Activated CD4-positive, alpha-beta T cell treated with anti-CD3 and anti-CD28 coated beads, Interleukin-2, amount 10 ng/mL, durations not matched to agents 7 days and 5 days (primary cell): ENCODE measurements at places on chromosomes 6 and 20.

- no peak for DNase-seq
- H3K4me3 ChIP-seq, result no peak overlapping the region
- H3K4me1 ChIP-seq, result peaks cover 23% of the 10 kb centered on the region
- H3K36me3 ChIP-seq, result no peaks in the 10 kb centered on the region
- H3K27ac ChIP-seq, result no peak overlapping the region
Observed at GRCh38 chr6:15881150-15881549, 218.3 kb upstream of the DTNBP1 start.

- peaks cover 83% of the 10 kb centered on the region for H3K36me3 ChIP-seq
- DNase-seq, result no peak
- H3K4me1 ChIP-seq, result peaks cover 28% of the 10 kb centered on the region
- H3K27ac ChIP-seq, result peak overlapping the region; percentile 89
Observed at GRCh38 chr6:30683980-30684338, 2.5 kb downstream of the PPP1R18 start.

- no peak overlapping the region for H3K27ac ChIP-seq
- no peaks in the 10 kb centered on the region for H3K4me1 ChIP-seq
- H3K4me3 ChIP-seq, result no peak overlapping the region
Observed at GRCh38 chr6:152846825-152847224, 96.2 kb downstream of the VIP start.

DNA sequence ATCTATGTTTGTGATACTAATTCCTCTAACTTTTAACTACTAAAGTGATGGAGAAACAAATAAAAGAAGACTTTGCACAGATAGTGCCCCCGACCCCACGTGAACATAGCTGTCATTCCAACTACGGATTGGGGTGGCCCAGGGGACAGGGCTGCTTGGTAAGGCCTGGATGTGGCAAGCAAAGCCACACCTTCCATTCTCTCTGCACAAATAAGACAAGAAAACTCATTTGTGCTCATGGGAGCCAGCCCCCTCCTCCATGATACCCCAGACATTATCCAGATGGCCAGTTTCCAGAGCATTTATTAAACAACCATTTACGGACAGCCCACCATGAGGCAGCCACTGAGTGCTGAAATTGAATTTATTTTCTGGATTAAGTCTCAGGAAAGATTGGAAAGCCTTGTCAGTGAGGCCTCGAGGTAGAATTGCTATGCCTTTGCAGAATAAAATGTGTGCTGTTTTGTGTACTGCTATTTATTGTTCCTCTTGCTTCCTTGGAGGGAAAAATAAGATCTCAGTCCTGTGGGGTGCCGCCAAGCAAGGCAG is 151.2 kb downstream of the UNC5CL start:
- H3K27ac ChIP-seq, result no peak overlapping the region
- H3K36me3 ChIP-seq, result no peaks in the 10 kb centered on the region
- peaks cover 8% of the 10 kb centered on the region for H3K27me3 ChIP-seq
- H3K4me3 ChIP-seq, result no peak overlapping the region
- H3K4me1 ChIP-seq, result no peaks in the 10 kb centered on the region

DNA sequence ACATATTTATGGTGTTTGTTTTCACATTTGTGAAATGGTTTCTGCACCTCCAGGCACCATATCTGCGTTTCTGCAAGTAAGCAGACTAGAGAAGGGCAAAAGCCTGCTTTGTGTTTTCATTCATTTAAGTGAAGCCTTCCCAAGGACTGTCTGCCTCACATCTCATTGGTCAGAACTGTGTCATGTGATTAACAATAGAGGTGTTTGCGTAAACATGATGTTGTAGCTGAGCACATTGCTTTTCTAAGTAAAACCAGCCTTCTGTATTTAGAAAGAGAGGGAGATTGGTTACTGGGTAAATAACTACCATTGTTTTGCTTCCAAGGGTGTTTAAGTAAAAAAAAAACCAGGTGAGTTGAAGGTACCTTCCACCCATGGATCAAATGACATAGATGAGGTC is 39.7 kb downstream of the SH3BGRL2 start:
- peaks cover 2% of the 10 kb centered on the region for H3K36me3 ChIP-seq
- peak overlapping the region; percentile 88 for H3K27ac ChIP-seq
- H3K27me3 ChIP-seq, result no peaks in the 10 kb centered on the region
- peaks cover 34% of the 10 kb centered on the region for H3K4me1 ChIP-seq
- H3K4me3 ChIP-seq, result no peak overlapping the region
- no peak for DNase-seq

GRCh38 chr20:9025643-9026042 is 43.2 kb upstream of the PLCB4 start:
- H3K4me1 ChIP-seq, result no peaks in the 10 kb centered on the region
- H3K27ac ChIP-seq, result no peak overlapping the region
- no peaks in the 10 kb centered on the region for H3K27me3 ChIP-seq
- no peak overlapping the region for H3K4me3 ChIP-seq
- H3K36me3 ChIP-seq, result no peaks in the 10 kb centered on the region

DNA sequence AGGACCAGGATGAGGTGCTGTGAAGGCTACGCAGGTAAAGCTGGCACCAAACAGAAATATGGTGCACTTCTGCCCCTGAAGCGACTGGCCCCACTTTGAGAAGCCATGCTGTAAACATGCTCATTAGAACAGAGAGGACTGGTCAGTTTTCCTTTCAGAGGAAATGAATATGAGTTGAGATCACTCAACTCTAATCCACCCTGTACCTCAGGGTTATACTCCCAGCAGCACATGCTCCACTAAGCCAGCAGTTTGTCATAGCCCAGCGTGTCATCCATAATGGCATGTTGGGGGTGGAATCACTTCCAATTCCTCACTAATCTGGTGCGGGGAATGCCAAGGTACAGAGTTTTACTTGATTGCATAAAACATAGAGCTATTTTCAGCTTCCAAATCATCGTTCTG is 98.1 kb downstream of the HIVEP2 start:
- H3K27ac ChIP-seq, result peak overlapping the region; percentile 96
- DNase-seq, result no peak
- H3K27me3 ChIP-seq, result no peaks in the 10 kb centered on the region
- peaks cover 14% of the 10 kb centered on the region for H3K36me3 ChIP-seq

DNA sequence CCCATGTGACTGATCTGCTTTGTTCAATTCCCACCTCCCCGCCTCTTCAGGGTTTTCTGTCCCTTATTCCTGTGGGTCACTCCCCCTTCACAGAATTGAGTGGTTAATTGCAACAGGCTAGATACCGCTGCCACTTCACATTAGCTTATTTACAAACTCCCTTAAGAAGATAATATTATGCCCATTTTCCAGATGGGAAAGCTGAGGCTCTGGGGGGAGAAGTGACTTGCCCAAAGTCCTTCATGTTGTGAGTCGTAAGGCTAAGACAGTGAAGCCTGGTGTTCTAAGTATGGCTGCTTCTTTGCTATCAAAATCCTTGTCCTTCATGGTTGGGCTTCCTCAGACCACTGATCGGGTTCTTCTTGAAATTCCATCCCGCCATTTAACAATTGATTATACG is 39.9 kb upstream of the PBOV1 start:
- H3K4me3 ChIP-seq, result no peak overlapping the region
- H3K27me3 ChIP-seq, result peaks cover 14% of the 10 kb centered on the region
- H3K27ac ChIP-seq, result no peak overlapping the region
- H3K4me1 ChIP-seq, result no peaks in the 10 kb centered on the region
- DNase-seq, result no peak

- H3K27ac ChIP-seq, result no peak overlapping the region
- no peaks in the 10 kb centered on the region for H3K36me3 ChIP-seq
- no peak for DNase-seq
- H3K4me3 ChIP-seq, result no peak overlapping the region
Observed at GRCh38 chr6:157665180-157665579, 157.9 kb upstream of the SNX9 start.

GRCh38 chr6:43014434-43014909 is 423 bp downstream of the KLHDC3 start:
- no peaks in the 10 kb centered on the region for H3K27me3 ChIP-seq
- H3K4me3 ChIP-seq, result peak overlapping the region; percentile 95

- H3K27me3 ChIP-seq, result no peaks in the 10 kb centered on the region
- DNase-seq, result peak; percentile 9
- peaks cover 21% of the 10 kb centered on the region for H3K4me1 ChIP-seq
- no peaks in the 10 kb centered on the region for H3K36me3 ChIP-seq
- H3K4me3 ChIP-seq, result no peak overlapping the region
- H3K27ac ChIP-seq, result no peak overlapping the region
Observed at GRCh38 chr6:15017261-15017660, 228.6 kb upstream of the JARID2 start.

GRCh38 chr6:158222066-158222465 is 53.9 kb downstream of the GTF2H5 start:
- peaks cover 2% of the 10 kb centered on the region for H3K27me3 ChIP-seq
- H3K4me1 ChIP-seq, result peaks cover 4% of the 10 kb centered on the region
- no peak overlapping the region for H3K27ac ChIP-seq
- DNase-seq, result no peak

GRCh38 chr6:63023726-63024125 is 187.5 kb upstream of the FKBP1C start:
- H3K27me3 ChIP-seq, result no peaks in the 10 kb centered on the region
- DNase-seq, result no peak
- no peak overlapping the region for H3K4me3 ChIP-seq
- H3K36me3 ChIP-seq, result no peaks in the 10 kb centered on the region
- no peak overlapping the region for H3K27ac ChIP-seq
- no peaks in the 10 kb centered on the region for H3K4me1 ChIP-seq

- H3K27me3 ChIP-seq, result no peaks in the 10 kb centered on the region
- H3K27ac ChIP-seq, result no peak overlapping the region
- DNase-seq, result no peak
- no peaks in the 10 kb centered on the region for H3K36me3 ChIP-seq
Observed at GRCh38 chr6:92495242-92495641, 924.1 kb downstream of the EPHA7 start.
